ENCODE measurements at places on chromosomes 2 and 18. TPM values are rescaled to one million over a fixed set of nuclear protein-coding genes. Genes with fewer than 3 reads are reported as not detected.

GRCh38 chr2:162579986-162580385 is 236.1 kb downstream of the GCA start:
- DNase-seq: no peak

DNA sequence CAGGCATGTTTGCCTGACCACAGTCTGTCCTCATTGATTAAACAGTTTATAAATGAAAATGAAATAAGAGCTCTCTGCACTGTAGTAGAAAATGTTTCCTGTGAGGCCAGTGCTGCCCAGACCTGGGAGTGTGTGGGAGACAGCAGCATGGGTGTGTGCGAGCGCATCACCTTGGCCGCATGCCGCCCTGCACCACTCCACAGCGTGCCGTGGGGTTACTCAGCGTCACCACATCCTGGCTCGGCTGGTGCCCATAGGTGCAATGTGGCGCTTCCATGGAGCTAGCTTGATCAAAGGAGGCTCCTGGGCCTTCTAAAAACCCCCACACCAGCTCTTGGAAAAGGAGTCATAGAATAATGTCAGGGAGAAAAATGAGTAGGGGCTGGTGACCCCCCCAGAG is 76.0 kb upstream of the EPC2 start:
- DNase-seq: no peak

GRCh38 chr2:58146707-58147106 is 94.4 kb downstream of the FANCL start:
- peak; percentile 29 for DNase-seq

DNA sequence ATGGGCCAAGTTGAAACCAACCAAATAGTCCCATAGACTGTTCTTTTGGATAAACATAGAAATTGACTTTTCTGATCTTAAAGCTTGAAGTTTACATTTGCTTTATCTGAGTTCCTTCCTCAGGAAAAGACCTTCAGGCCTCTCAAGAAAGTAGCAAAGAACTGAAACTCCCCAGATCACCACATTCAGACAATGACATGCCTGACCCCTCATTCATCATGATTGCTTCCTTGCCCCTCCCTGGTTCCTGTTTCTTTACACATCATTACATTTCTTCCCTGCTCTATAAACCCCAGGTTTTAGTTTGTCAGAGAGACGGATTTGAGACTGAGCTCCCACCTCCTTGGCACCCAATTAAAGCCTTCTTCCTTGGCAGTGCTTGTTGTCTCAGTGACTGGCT is 83.6 kb upstream of the ST3GAL5 start:
- DNase-seq: no peak

- DNase-seq: no peak
Measured at GRCh38 chr2:85865539-85866164, 23.1 kb downstream of the ST3GAL5 start.

DNA sequence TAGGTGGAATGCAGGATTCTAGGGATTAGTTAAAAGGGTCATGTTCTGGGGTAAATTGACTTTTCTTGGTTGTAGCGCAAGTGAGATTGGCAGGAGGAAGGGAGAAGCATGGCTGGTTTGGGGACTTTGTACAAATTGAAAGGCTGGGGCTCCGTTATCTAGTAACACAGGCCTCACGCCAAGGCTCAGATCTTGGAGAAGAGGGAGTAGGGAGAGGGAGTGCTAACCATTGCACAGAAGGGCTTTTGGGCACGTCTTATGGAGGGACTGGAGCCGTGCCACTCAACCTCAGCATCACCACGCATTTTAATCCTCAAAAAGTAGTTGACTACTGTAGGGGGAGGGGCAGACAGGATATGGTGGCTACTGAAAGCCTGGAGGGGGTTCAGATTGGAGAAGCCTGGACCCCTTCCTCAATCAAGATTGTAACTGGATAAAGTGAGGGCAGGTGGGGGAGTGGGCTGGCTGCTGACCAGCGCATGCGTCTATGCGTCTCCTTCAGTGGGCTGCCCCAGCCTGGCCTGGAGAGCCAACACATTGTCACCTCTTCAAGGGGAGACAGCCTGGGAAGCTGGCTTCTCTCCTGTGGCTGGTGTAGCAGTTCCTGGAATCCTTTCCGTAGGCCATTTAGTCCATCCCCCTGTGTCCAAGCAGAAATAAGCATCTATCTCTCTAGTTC is 14.3 kb downstream of the IGFBP5 start:
- no peak for DNase-seq

DNA sequence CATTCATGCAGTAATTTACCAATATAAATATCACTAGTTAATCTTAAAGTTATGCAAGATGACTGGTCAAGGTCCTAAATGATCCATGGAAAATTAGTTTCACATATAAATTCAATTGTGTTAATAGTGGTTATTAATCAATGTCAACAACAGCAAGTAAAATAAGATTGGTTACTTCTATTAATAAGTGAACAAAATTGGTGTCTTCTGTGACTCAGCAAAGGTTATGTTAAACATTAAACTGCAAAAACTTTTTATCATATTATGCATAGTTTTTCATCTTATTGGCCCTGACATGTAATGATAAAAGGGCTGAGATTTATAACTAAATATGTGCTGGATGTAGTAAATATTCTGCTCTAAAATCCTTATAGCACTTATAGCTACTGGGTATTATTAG is 359.0 kb upstream of the UBE2E3 start:
- DNase-seq: no peak

GRCh38 chr18:14914771-14915170 is 166.8 kb downstream of the ANKRD30B start:
- no peak for DNase-seq

Gene RNF152
- 4.7 TPM for total RNA-seq

Gene ANKRD53
- 0.54 TPM for total RNA-seq

Gene SLC4A1AP
- 26.4 TPM for total RNA-seq
